ENCODE measurements at places on chromosomes 16 and 17.

DNA sequence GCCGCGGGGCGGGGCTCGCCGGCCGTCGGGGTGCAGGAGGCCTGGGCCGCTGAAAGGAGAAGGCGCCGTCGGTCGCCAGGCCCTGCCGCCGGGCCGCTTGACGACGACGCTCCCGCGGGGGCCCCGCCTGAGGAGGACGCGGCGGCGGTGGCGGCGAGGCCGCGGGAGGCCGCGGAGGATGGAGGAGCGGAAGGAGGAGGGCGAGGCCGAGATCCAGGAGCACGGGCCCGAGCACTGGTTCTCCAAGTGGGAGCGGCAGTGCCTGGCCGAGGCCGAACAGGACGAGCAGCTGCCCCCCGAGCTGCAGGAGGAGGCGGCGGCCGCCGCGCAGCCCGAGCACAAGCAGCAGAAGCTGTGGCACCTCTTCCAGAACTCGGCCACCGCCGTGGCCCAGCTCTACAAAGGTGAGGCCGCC lies 430 bp downstream of the HAPSTR1 start:
- DNase-seq, result no peak

DNA sequence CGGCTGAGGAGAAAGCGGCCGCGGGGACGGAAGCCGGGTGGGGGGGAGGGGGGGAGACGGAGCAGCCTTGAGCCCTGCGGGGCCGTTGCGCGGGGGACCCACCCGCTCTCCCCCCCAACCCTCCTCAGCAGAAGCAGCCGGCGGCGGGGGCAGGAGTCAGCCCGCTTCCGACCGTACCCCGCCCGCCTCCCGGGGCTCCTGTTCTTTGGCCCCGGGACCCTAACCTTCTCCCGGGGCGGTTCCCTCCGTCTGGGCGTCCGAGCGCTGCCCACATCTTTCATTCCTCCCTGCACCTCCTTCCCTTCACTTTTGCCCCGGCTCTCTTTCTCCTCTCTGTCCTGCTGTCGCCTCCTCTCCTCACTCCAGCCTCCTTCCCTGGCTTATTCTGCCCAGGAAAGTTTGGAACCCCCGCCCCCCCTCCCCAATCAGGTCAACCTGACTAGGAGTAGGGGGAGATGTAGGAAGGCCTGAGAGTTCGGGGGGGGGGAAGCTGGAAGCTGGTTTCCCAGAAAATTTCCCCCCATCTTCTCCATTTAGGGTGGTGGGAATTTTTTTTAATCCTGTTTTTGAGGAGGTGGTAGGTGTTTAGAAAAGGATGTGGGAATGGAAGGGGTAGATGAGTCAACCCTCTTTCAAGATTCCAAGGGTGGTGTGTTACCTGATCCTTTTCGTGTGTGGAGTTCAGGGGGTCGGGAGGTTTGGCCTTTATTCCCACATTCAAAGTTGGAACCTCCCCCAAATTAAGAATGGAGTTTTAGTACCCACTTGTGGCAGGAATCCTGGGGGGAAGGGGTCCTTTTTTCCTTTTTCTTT lies 427 bp upstream of the NLK start:
- DNase-seq, result no peak

- DNase-seq, result no peak
Observed at GRCh38 chr16:12535535-12536411, 267.9 kb downstream of the CPPED1 start.

DNA sequence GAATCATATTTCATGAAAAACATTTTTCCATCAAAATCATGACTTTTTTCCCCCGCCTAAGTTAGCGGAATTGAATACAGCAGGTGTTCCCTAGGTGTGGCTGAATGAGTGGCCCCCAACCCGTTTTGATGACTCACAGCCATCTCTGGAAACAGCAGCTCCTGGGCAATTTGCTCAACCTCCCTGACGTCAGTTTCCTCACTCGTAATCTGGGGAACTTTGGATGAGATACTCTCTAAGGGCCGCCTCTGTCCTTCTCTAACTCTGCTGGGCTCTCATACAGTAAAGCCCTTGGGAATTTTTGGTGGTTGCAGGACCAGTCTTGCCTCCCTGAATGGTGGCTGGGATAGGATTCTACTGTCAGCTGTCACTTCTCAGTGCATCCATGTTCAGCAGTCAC lies 11.6 kb upstream of the NTN1 start:
- DNase-seq, result no peak

- DNase-seq, result no peak
Observed at GRCh38 chr17:19958023-19958422, 19.6 kb downstream of the AKAP10 start.

DNA sequence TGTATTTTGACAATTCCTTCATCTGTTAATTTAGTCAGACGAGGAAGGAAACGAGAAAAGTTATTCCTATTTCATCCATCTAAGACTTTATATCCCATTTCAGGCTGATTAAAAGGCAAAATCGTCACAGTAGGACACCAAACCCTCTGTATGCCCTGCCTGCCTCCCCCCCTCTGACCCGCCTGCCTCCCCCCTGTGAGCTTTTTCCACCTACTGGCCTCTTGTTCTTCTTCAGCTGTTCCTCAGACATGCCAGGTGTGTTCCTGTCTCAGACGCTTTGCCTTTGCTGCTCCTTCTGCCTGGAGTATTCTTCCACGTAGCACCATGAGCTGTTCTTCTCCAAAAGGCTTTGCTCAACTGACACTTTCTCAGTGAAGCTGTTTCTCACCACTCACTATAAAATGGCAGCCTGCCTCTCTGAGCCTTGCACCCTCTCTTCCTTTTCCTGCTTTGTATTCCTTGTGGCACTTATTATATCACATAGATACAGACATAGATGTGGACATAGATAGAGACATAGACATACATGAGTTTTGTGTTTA lies 723.4 kb downstream of the MAF start:
- DNase-seq, result no peak

DNA sequence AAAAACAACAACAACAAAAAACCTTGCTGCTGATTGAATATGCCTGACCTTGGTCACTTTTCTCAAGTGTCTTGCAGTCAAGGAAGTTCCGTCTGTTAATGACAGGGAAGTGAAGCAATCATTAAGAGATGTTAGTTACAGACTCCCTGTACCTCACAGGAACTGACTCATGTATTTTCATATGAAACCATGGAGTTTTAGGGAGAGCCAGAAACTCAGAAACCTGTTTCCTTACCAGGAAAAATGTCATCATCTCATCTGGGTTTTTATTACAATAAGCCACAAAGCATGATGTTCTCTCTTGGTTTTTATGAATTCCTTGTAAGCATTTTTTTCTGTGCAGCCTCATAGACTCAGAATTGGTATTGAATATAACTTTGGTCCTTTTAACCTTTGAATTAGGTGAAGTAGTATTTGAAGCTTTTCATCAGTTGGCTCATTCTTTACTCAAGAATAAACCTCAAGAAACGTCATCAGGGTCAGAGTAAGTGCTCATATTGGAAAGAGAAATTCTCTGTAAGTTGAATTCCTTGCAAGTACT lies 10.3 kb downstream of the LYRM1 start:
- peak; percentile 97 for DNase-seq

GRCh38 chr17:49564638-49565037 lies 11.0 kb upstream of the NXPH3 start:
- DNase-seq, result no peak

GRCh38 chr16:3954411-3954921 lies 74.0 kb upstream of the CREBBP start:
- no peak for DNase-seq

All from AML-193 (cell line).